ENCODE measurements at places on chromosomes 16 and 17.

DNA sequence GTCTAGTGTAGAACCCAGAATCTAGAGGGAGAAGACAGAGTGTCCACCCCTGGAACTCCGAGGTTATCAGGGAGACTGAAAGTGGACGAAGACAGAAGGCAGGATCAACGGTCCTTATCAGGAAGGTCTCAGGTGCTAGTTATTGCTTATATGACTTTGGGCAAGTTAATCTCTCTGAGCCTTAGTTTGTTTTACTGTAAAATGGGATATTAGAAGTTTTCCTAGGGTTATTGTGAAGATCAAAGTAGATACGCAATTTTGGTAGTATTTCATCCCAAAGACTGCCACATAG lies 1.2 kb downstream of the RNF167 start:
- DNase-seq = no peak

DNA sequence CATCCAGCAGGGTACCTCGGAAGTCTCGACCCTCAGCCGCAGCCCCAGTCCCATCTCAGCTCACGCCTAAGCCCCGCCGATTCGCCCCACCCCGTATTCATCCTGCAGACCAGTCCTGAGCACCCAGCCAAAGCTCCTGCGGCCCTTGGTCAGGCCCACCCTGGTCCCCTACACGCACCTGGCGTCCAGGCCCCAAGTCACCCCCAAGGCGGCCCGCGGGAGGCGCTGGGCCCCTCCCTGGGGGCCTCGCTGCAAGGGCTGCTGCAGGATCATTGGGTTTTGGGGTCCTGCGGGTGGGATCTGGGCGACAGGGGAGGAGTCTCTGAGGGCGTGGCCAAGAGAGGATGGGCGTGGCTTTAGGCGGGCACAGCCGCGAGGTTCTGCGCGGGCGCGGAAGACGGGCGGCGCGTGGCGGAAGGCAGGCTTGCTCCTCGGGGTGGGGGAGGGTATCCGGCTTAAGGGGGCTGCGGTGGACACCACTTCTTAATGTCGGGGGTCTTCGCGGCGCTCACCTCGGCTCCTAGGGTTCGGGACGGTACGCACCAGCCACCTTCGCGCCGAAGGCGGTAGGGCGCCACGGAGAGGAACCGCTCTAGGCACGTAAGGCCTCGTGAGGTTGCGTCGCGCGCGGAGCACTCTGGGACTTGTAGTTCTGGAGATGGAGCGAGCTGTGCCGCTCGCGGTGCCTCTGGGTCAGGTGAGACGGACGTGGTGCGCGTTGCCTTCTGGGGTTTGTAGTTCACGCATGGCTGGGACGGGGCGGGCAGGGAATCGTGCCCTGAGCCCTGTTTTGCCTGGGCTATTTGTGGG lies at the start of the genes HCFC1R1 and THOC6:
Gene HCFC1R1, minus strand, starts transcription at position 274 of the 810 bp plus-strand sequence. Its CDS starts 1 bp downstream, at position 273.
Gene THOC6, plus strand, starts transcription at position 367 of the 810 bp plus-strand sequence. Its CDS starts 292 bp downstream, at position 659.
- peak; percentile 91 for DNase-seq

GRCh38 chr17:40034426-40035161 lies 19.4 kb downstream of the CSF3 start:
- no peak for DNase-seq

GRCh38 chr16:50761267-50761666 lies 19.4 kb downstream of the CYLD start:
- DNase-seq = no peak

GRCh38 chr16:69942627-69943170 lies 8.4 kb upstream of the CLEC18A start:
- DNase-seq = no peak

GRCh38 chr17:35491417-35491816 lies 42.9 kb upstream of the SLFN13 start:
- no peak for DNase-seq

- DNase-seq = no peak
These were observed 11.5 kb downstream of the HAS3 start for GRCh38 chr16:69116906-69117305.

- DNase-seq = no peak
These were observed 6.5 kb upstream of the CCL2 start for GRCh38 chr17:34248511-34249024.

- DNase-seq = no peak
These were observed 68.7 kb upstream of the IRX3 start for GRCh38 chr16:54355251-54355650.

DNA sequence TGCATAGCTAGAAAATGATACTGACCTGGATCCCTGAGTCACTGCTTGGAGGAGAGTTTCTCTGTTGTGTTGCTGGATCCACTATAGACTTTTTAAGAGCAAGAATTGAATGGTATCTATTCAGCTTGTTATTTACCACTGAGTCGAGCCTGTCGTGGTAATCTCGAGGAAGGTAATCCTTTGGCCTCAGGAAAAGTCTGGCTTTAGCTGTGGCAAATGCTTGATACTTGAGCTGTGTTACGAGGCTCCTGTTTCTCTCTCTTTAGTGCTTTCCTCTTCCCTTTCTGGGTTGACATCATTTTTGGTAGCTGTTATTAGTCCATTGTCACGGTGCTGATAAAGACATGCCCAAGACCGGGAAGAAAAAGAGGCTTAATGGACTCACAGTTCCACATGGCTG lies 314.3 kb downstream of the SNX29 start:
- DNase-seq = no peak

GRCh38 chr16:72309001-72309400 lies 137.0 kb upstream of the PMFBP1 start:
- DNase-seq = no peak

DNA sequence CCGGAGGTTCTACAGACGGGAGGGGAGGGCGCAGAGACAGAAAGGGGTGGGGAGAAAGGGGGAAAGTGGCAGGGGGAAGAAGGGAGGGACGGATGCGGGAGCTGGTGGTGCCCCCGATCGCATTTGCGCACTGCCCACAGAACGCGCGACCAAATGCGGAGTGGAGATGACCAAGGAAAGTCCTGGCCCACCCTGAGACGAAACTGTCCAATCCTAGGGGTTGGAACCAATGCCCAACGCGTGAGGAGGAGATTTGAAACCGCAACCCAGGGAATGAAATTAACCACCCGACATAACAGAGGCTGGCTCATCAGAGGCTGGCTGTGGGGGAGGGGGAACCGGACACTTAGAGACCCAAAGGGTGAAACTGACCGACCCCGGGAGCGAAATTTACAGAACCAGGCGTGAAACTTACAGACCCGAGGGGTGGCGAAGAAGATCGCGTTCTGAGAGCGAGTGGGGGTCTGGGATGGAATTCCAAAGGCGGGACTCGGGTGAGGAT lies 1.4 kb downstream of the HES7 start:
- no peak for DNase-seq

- no peak for DNase-seq
These were observed 5.6 kb upstream of the TUBG2 start for GRCh38 chr17:42653179-42654124.

- no peak for DNase-seq
These were observed 9.5 kb upstream of the KSR1 start for GRCh38 chr17:27446569-27447301.

DNA sequence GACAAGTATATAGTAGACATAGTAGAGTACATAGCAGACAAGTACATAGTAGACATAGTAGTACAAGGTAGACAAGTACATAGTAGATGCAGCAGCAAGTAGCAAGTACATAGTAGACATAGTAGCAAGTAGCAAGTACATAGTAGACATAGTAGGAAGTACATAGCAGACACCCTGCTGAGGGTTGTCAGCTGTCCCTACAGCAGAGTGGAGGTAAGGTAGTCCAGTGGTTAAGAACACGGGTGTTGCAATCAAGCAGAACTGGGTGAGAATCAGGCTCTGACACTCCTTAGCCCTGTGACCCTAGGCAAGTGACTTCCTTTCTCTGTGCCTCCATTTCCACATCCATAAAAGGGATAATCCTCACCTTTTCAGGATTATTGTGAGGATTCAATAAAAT lies 94.7 kb downstream of the NOG start:
- no peak for DNase-seq

DNA sequence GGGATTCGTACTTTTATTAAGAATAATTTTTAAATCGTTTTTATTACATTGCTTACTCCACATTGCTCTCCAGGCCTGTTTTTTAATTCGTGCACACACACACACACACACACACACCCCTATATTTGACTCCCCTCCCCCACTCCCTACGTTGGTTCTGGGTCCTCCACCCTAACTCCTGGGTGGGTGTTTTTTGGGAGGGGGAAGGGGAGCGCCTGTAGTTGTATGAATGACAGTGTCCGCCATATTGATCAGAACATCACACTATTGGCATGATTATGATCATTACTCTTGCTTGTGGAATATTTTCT lies 1.3 kb downstream of the GNAO1 start:
- DNase-seq = no peak

DNA sequence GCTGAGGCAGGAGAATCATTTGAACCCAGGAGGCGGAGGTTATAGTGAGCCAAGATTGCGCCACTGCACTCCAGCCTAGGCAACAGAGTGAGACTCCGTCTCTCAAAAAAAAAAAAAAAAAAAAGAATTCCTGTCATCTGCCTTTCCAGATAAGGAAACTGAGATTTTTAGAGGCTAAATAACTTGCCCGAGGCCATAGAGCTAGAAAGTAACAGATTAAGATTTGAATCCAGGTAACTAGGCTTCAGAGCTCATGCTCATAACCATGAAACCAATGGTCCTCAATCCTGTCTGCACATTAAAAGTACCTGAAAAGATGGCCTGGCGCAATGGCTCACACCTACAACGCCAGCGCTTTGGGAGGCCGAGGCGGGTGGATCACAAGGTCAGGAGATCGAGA lies 9.5 kb downstream of the NCBP3 start:
- no peak for DNase-seq

- no peak for DNase-seq
These were observed 1751.4 kb downstream of the TP53TG3F start for GRCh38 chr16:35210681-35211433.

- DNase-seq = no peak
These were observed 130.7 kb downstream of the PRKCA start for GRCh38 chr17:66432996-66433551.

DNA sequence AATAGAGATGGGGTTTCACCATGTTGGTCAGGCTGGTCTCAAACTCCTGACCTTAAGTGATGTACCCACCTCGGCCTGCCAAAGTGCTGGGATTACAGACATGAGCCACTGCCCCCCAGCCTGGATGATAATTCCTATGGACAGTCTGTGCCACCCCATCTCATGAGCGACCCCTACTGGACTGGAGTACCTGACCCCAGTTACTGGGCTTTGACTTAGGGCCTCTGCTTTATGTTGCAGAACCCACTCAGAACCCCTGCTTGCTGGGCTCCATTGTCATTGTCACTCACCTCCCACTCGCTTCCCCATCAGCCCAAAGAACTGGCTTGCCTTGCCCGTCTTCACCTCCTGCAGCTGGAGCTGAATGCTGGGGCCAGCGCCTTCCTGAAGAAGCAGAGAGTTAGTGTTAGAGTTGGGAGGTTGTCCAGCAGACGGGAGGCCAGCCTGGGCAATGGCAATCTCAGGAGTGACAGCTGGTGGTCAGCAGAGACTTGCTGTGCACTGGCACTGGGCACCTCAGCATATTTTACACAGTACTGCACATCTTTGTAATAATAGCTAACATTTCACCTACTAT lies 4.0 kb downstream of the TAC4 start:
- no peak for DNase-seq

DNA sequence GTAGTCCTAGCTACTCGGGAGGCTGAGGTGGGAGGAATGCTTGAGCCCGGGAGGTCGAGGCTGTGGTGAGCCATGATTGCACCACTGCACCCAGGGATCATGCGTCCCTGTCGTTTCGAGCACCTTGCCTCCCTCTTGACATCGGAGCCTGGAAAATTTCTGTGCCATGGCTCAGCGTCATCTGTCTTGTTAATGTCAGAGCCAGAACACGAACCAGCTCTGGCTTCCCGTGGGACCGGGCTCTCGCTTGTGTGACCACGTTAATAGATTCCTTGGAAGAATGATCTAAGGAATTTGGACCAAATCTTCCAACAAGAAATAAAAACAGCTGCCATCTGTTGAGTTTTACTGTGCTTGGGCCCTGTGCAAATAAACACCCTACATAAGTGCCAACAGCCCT lies 117.7 kb downstream of the ABCC1 start:
- no peak for DNase-seq

GRCh38 chr16:57999366-57999970 lies 1.0 kb downstream of the ZNF319 start:
- peak; percentile 42 for DNase-seq

DNA sequence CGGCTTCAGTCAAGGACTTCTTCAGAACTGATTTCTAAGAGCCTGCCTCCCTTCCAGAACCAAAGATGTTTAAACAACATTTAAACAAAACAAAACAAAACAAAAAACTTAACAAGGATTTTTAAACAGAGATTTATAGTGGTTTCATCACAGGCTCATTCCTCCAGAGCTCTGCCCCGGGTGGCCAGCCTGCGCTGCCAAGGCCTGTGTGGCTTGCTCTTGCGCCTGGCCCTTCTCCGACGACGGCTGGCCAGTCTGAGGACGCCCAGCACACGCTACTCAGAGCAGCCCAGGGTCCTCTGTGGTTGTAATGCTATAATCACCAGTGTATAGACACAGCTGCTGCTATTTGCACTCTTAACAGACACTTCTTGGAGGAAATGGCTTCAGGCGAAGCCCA lies 307.2 kb upstream of the MYOCD start:
- no peak for DNase-seq

DNA sequence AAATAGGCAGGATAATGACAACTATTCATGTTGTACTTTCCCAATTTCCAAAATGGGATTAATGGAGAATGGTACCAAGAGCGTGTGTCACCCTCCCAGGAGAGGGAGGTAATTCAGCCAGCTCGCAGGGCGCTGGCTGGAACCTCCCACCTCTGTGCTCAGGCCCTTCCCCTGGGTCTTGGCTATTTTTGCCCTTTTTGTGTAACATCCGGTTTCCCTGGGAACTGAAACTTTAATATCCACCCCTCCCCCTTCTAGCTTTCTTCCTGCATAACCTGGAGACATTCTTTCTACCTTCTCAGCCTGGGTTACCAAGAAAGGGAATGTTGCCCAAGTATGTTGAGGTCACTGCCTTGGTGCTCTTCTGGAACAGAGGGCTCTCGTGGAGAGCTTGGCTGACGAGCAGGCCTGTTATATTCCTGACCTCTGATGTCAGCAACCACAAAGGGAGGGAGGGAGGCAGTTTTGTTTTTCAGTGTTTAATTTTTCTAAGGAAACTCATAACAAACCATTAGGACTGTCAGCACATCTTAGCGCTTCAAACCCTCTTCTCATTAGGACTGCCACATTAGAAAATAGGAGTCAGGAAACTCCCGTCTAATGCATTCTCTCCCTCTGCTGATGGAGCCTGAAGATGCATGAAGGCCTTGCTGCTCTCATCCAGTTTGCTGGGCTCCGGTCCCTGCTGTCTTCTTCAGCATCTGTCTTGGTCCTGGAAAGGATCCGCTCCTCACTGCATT lies 25.6 kb downstream of the ITGB3 start:
- no peak for DNase-seq
